ENCODE measurements at places on chromosomes 2 and 18.

DNA sequence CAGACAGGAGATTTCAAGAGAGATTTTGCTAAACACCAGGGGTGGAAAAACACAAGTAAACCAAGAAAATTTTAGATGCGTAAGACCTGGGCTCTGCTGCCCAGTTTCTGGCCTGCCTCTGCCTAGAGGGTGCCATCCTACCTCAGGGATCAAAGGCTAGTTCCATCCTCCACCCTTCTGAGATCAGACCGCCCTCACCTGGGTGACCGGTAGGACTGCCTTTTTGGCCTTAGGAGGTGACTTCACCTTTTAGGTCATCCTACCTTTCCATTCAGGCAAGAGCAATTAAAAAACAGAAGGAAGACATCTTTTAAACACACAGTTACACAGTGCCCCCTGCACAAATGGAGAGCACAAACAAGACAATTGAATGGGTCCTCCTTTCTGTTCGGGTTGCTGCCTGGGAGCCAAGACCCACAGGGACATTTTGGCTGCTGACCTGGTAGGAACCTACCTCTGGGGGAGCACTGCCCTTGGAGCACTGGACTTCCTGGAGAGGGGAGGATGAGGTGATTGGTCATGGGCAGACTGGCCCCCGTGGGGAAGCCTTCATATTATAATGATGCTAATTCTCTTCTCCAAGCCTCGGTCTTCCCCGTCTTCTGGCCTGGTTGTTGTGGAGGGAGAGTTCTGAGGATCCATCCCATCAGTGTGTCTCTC, 3.1 kb downstream of the PSD4 start:
- DNase-seq = no peak

DNA sequence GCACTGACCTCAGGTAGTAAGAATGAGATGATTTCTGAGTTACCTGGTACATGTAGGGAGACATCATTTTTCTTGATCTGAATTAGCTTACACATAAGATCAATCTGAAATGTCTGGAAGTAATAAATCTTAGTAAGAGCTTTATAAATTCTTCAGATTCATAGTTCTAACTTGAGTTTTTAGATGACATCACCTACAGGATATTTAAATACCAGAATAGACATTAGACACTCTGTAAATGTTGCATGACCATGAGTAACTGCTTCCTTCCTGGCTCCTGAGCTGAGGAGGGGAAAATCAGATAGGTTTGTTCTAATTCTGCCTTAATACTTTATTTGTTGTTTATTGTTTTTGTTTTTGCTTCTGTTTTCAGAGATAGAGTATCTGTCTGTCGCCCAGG, 181.8 kb downstream of the PHLPP1 start:
- no peak for DNase-seq

DNA sequence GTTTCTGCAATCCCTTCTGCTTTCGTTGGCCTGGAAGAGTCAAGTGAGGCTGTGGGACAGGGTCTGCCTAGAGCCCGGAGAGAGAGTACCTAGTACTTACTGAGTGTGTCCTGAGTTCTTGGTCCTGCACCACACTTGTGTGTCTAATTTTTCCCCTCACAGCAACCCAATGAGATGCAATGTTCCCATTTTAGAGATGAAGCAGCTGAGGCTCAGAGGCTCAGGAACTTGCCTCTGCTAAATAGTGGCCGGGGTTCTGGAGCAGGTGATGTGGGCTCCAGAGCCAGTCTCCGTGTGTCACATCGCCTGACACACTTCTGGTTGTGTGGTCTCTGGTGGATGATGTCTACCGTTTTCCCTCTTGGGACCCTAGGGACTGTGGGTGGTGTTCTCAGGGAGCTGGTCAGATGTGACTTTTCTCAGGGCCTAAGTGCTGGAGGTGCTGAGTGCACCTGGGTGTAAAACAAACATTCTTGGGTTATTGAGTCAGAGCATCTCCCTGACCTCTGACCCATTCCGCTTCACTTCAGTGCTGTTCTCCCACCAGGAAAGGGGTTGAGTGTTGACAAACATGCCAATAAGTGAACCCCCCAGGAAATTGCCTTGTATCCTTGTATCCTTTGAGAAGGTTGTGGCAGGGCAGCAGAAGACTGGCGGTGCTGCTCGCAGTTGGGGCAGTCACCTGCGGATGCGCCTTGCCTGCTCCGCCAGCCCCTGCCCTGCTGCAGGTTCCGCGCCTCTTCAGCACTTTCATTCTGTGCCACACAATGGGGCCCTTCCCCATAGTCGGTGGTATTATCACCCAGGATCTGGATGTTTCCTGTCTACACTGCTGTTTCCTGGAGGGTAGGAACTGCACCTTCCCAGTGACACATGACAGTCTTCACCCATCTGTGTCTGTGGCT, 32.1 kb downstream of the HK2 start:
- no peak for DNase-seq

DNA sequence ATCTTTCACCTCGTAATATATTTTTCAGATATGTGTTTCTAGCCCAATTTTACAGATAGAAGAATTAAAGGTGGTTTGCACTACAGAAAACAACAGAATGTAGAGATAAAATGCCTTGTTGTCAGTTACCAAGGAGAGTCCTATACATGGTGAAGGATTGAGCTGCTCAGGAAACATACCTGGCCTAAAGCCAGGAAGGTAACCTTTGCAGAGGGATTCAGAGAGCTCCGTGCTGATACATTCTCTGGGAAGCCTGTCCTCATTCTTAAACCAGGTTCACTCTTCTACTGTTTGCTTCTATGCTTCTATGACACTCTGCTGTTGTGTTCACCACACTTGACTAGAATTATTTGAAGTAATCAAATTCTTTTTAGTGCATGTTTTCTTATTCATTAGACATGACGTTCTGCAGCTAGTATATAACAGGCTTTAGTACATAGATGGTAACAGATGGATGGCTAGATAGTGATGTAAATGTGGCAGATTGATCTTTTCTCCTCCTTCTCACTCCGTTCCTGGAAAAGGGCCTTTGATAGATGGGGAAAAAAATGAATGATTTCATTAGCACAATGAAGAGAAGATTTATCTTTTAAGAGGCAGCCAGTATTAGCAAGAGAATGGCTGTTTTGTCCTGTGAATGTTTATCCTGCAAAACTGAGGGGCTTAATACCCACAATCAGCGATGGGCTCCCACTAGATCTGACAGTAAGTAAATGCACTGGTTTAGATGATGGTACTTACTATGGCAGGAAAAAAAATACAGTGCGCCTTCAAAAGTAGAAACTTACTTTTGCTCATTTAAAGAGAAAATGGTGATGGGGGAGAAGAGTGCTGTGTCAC, 589.6 kb upstream of the FAM98A start:
- DNase-seq = no peak

- no peak for DNase-seq
These were observed 13.8 kb upstream of the FZD7 start for GRCh38 chr2:202019689-202020450.

DNA sequence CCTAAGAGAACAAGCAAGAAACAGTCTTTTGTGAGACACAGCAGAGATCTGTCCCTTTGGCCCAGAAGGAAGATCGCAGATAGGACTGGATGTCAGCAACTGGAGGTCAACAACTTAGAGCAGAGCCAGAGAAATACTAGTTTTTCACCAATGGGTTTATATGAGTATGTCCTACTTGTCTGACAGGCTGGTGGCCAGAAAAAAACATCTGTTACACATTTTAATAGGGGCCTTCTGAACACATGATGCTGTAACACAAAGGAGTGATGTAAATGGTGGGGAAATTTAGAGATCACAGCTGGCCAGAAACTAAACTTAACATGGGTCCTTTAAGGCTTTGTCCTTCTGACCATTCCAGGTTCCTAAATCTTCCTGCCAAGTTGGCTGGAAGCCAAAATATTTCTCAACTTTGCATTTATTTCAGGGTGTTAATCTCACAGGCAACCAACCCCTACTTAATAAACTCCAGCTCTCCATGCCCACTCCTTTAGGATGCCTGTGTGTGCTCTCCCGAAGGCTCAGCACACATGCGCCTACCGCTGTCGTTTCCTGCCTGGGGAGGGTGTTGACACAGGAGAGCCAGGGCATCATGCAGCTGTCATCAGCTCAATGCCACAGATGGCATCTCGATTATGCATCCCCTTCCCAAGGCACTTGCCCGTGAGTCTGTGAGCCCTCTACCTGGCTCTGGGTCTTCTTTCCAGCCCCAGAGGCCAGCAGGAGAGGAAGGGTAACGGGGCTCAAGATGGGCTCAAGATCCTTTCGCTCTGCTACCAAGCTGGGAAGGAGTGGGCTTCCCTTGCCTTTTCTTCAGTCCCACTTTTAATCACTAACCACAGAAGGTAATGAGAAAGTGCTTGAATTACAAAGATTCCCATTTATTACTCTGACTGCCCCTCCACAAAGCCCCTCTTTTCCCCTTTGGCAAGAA, 252.5 kb downstream of the ETAA1 start:
- no peak for DNase-seq

DNA sequence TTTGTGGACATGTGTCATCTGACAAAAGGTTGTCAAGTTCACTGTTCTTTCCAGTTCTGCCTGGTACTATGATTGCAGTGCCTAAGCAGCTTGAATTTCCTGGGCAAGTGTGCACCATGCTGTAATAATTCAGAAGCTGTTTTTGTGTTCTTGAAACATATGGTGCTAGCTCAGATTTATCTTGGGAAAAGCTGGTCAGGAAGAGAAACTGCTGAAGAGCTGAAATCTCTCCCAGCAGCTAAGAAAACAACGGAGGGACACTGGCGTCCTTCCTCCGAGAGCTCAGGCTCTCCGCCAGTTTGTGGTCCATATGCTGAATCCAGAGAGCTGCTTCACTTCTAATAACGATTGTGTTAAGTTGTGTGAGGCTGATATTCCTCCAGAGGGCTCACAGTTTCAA, 642.0 kb downstream of the DPP10 start:
- no peak for DNase-seq

DNA sequence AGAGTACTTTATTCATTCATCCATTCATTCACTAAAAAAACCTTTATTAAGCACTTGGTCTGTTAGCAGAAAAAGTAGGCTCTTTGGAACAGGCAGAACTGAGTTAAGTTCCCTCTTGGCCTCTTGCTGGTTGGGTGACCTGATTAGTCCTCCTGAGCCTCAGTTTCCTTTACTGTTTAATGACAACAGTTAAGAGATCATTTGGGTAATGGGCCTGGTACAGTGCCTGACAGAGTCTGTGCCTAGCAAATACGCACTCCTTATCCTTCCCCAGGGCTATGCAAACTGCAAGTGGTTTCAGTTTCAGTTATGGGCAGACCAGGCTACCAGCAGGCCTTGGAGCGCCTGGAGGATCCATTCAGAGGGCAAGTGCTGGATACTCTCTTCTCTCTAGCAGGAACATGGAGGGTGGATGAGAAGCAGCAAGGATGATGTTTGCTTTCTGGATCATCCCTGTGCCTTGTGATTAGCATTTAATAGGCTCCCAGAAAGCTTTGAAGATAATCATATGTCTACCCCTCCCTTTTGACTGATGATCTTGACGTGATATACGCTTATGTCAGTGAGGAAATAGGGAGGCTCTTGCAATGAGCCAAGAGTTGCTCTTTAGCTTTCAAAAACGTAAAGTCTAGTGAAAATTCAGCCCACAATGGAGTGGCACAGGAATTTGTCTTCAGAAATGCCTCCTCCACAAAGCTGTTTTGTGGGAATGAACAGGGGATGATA, 12.4 kb upstream of the TAF1B start:
- DNase-seq = no peak

- peak; percentile 48 for DNase-seq
These were observed 3.7 kb upstream of the MFSD6 start for GRCh38 chr2:190404487-190404886.

GRCh38 chr2:101297383-101297782, 11.1 kb downstream of the RNF149 start:
- DNase-seq = no peak

DNA sequence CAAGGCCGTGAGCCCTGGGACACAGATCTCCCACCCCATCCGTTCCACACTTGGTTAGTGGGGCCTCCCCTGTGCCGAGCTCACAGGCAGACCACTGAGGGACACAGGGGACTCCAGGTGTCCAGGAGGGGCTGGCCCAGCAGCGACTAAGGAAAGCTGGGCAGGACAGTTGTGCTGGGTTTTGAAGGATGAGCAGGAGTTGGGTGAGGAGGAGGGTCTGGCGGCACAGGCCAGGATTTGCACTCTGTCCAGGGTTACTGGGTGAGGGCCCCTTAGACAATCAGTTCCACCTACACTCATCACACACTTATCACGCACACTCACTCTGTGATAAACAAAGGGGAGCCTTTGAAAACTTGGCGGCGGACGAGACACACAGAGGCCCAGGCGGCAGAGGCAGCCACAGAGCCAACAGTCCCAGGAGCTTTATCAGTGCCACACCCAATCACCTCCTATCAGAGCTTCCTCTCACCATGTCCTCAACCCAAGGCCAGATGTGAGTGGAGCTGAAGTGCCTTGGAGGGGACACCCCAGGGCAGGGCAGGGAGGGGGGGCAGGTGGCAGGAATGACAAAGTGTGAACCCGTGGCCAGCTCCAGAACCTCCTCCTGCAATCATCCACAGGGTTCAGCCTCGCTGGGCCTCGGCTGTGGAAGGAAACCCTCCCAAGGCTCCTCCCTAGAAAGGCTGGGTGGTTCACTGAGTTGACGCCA, 26.6 kb downstream of the BIN1 start:
- DNase-seq = peak; percentile 74

GRCh38 chr2:239639421-239640185, 238.8 kb upstream of the HDAC4 start:
- no peak for DNase-seq

DNA sequence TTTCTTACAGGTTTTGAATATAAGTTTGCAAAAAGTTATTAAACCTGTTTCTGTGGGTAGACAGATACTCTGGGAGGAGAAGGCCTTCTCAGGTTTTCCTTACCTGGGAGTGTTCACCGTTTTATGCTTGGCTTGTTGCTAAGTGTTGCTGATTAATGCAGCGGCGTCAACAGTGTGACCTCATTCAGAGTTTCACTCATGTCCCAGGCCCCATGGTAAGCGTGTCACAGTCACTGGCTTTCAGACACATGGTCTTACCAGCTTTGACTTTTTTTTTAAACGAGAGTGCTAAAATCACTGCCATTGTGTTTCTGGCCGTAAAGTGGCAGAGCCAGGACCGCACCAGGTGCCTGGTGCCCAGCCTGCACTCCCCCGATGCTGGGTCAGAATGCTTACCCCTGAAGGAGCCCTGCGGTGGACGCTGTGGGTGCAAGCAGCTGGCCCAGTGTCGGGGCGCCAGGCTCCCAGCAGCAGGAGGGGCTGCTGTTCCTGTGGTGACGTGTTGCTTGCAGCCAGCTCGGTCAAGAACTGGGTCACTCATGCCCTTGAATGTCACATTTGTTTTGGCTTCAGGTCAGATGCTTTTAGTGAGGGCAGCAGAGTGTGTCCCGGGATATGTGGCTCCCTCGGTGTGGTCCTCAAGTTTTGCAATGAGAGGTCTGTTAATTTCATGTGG, 3.5 kb downstream of the CAPN10 start:
- DNase-seq = no peak

DNA sequence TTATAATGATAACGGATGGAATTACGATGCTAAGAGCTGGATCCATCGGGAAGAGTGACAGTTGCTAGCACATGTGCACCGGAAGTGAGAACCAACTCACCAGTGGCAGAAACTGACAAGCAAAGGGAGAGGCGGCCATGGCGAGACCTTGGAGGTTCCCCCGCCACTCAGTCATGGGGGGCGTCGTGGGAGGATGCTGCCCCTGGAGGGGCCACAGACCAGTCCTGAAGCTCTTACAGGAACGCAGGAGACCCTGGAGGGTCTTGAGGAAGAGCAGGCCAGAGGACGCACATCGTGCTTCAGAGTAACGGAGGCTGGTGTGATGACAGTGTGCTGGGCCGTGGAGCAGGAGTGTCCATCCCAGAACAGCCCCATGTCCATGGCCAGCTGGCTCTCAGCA, 53.1 kb upstream of the KCNG2 start:
- no peak for DNase-seq

- DNase-seq = no peak
These were observed 181.3 kb upstream of the ZNF521 start for GRCh38 chr18:25533218-25533617.

All from stimulated activated CD4-positive, alpha-beta T cell treated with anti-CD3 and anti-CD28 coated beads, Interleukin-15, amount 100 ng/mL, for 24 hours (primary cell).